ENCODE measurements at places on chromosomes 5 and 9. TPM values are rescaled to one million over a fixed set of nuclear protein-coding genes. Genes with fewer than 3 reads are reported as not detected.

The CATSPER3 gene
- 0.16 TPM for total RNA-seq

The SLC6A19 gene
- total RNA-seq, result not detected

The TOR4A gene
- 5.8 TPM for total RNA-seq

The C9orf78 gene
- total RNA-seq, result 58.6 TPM

The IGFBPL1 gene
- total RNA-seq, result not detected

The ACTBL2 gene
- total RNA-seq, result under 0.01 TPM

The EGFLAM gene
- 0.16 TPM for total RNA-seq

The MARCOL gene
- total RNA-seq, result not detected

The ACER2 gene
- total RNA-seq, result 1.6 TPM

The SLC23A1 gene
- not detected for total RNA-seq

The CSF1R gene
- under 0.01 TPM for total RNA-seq

The FREM1 gene
- total RNA-seq, result 0.16 TPM

The GABRP gene
- not detected for total RNA-seq

The OMD gene
- 0.95 TPM for total RNA-seq

The KCNN2 gene
- total RNA-seq, result not detected

The TYRP1 gene
- total RNA-seq, result not detected

The SLC34A3 gene
- total RNA-seq, result not detected

The RGS7BP gene
- not detected for total RNA-seq

The ITGA1 gene
- total RNA-seq, result 4.3 TPM

The DMAC1 gene
- 11.5 TPM for total RNA-seq

The PTGR1 gene
- 63.9 TPM for total RNA-seq

The BTNL3 gene
- not detected for total RNA-seq

The IL9 gene
- total RNA-seq, result not detected

The CFAP157 gene
- 0.09 TPM for total RNA-seq

The ELAVL2 gene
- total RNA-seq, result under 0.01 TPM

The LECT2 gene
- not detected for total RNA-seq

The WASHC1 gene
- total RNA-seq, result 13.9 TPM

The SPATA24 gene
- 7.7 TPM for total RNA-seq

The HSPA5 gene
- total RNA-seq, result 176 TPM

The OBP2A gene
- total RNA-seq, result not detected

The GABRB2 gene
- not detected for total RNA-seq

The FIBCD1 gene
- total RNA-seq, result 9.3 TPM

The FCHO2 gene
- total RNA-seq, result 13.9 TPM
